ENCODE measurements at places on chromosomes 7 and 10.

- DNase-seq = no peak
Measured at GRCh38 chr10:396535-397220, 261.4 kb downstream of the ZMYND11 start.

DNA sequence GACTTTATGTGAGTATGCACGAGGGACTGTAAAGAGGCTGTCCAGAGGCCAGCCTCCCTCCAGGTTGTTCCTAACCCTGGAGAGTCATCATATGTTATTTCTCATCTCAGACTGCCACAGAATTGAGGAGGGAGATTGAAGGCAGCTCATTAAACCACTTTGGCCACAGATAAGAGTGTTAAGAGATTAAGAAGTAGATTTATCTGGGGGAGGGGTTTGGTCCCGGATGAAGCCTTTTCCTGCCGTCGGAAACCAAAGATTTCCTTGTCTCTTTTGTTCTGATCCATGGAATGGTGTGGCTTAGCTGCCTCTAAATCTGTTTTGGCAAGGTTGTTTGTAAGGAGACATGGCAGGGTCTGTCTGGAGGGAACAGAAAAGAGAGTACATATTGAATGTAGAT, 338.8 kb downstream of the AUTS2 start:
- DNase-seq = no peak

DNA sequence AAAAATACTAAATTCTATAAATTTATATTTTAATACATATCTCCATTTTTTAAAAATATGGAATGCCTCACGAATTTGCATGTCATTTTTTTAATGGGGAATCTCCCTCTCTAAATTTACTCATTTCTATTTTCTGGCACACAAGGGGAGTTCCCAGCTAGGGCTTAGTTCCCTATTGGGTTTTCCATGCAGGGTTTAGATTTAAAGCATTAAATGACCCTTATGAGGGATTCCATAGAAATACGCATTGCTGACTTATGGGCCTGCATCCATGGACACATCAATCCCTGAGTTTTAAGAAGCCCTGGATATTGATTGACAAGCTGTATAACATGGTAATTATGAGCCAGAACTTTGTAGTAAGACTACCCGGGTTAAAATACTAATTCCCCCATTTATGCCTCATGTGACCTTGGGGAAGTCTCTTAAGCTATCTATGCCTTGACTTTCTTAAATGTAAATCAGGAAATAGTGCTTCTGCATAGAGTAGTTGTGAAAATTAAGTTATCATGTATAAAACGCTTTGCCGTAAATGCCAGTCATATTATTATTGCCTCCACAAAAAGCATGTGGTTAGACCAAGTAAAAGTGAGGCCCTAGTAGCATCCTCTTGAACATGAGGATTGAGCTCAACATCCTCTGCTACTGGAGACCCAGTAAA, 78.8 kb upstream of the ANKRD1 start:
- DNase-seq = no peak

DNA sequence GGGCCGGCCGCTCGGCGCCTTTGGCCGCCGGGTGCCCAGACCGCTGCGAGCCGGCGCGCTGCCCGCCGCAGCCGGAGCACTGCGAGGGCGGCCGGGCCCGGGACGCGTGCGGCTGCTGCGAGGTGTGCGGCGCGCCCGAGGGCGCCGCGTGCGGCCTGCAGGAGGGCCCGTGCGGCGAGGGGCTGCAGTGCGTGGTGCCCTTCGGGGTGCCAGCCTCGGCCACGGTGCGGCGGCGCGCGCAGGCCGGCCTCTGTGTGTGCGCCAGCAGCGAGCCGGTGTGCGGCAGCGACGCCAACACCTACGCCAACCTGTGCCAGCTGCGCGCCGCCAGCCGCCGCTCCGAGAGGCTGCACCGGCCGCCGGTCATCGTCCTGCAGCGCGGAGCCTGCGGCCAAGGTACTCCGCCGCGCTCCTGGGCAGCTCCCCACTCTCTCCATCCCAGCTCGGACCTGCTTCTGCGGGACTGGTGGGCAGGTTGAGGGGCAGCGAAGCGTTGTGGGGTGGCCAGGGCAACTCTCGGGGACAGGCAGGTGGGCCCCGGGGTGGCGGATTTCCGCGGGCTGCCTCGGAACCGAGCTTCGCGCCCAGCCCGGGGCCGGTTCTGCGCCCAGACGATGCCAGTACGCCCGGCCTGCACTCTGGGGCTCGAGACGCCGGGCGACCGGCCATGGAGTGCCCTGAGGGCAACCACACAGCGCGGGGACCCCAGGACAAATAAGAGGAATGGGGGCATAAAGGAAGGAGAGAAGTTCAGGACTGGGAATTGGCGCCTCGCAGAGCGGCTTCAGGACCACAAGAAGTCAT, 578 bp downstream of the HTRA1 start:
- no peak for DNase-seq

DNA sequence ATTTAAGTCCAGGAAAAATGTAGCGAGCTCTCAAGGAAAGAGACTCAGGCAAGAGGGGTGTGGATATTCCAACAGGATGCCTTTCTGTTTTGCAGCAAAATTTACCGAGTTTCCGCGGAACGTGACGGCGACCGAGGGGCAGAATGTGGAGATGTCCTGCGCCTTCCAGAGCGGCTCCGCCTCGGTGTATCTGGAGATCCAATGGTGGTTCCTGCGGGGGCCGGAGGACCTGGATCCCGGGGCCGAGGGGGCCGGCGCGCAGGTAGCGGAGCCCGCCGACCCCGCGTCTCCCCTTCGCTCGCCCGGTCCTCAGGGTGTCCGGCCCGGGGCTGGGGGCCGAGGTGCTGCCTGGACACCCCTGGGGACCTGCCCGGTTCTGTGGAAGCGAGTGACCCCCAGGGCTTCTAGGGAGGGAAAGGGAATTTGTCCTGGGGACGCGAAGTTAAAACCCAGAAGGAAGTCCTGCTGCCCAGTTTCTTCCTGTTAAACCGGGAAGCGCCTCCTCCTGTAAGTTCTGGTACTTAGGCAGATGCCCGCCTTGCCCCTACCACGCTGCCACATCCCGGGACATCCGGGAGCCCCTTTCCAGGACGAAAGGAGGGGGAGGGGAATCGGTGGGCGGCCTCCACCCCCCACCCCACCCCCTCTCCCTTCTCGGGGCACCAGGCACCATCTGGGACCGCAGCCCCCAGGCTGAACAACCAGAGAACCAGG, 2.5 kb downstream of the VSTM2A start:
- no peak for DNase-seq

DNA sequence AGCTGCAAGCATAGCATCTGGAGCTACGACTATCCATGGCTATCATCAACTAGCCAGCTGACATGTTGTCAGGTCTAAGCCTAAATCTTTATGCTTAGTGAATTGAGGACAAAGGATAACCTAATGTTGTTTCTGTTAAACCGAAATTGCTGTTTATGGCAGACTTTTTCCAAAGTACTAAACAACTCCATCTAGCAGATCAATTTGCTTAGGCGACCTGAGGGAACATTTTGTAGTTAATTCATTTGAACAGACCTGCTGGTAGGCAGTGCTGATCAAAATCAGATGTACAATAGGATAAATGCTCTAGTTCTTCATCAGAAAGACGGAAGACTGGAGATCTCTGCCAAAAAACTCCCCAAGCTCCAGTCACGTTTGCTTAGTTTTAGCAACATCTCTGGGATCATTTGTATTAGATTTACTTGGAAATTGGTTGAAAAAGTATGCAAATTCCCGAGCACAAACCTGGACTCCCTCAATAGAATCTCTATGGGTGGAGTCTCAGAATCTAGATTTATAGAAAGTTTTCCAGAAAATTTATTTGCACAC, 301.6 kb upstream of the NRP1 start:
- DNase-seq = no peak

GRCh38 chr7:108063520-108063933, 60.6 kb upstream of the LAMB1 start:
- no peak for DNase-seq

DNA sequence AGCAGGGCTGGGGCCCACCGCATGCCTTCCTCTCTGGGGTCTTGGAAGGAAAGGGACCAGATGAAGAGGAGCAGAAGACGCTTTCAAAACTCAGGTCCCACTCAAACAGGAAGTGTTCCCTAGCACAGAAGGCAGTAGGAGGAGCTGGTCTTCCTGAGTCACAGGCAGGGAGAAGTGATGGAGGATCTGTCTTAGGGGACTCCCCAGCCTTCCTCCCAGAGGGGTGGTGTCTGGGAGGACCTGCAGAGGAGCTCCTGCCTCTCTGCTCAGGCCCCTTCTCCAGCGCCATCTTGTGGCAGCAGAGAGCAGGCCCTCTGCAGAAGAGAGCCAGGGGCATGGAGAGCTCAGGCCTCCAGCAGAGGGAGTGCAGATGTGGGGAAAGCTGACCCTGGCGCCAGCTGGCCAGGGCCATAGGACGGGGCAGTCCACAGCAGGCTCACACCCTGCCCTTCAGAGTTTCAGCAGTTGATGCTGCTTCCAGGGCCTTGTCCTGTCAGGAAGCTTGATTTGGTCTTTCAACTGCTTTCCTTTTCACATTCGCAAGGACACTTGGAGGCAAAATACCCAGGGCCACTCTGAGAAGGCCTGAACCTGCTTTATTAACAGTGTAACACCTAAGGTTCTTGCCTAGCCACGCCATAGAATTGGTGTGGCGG, 62.2 kb upstream of the TARP start:
- DNase-seq = peak; percentile 70

DNA sequence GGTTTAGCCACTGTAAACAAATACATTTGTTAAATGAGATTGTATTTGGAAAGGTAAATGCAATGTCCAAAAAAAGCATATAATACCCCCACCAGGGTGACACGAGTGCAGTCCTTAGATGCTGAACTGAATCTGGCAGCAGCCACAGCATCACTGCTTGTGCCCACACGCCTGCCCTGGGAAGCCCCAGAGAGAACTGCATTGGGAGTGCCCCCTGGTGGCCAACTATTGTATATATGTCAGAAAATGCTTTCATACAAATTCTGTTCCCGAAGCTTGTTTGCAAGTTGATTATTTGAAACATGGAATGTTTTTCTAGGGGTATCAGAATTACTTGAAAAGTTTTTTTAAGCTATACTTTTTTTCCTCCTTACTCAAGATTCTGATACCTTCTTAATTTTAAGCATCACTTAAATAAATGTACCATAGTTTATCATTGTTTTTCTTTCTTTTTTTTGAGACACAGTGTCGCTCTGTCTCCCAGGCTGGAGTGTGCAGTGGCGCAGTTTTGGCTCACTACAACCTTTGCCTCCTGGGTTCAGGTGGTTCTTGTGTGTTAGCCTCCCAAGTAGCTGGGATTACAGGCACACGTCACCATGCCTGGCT, 50.1 kb downstream of the LANCL2 start:
- DNase-seq = peak; percentile 42

DNA sequence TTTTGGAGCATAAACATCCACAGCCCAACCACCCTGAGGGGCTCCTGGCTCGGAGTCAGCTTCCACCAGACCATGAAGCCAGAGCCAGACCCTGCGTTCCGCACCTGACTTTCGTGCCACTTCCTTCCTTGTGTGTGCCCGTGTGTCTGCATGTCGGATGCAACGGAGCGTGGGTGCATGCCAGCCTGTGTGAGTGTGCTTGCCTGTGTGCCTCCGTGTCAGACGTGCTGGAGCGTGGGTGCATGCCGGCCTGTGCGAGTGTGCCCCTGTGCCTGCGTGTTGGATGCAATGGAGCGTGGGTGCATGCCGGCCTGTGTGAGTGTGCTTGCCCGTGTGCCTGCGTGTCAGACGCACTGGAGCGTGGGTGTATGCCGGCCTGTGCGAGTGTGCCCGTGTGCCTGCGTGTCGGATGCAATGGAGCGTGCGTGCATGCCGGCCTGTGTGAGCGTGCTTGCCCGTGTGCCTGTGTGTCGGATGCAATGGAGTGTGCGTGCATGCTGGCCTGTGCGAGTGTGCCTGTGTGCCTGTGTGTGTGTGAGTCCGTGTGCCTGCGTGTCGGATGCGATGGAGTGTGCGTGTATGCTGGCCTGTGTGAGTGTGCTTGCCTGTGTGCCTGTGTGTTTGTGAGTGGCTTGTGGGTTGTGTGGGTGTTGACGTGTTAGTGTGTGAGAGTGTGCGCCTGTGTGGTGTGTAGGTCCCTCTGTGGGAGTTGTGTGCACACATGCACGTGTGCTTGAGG, 28.1 kb upstream of the KNDC1 start:
- DNase-seq = no peak

GRCh38 chr10:125060482-125060825, 99.9 kb downstream of the CTBP2 start:
- no peak for DNase-seq

DNA sequence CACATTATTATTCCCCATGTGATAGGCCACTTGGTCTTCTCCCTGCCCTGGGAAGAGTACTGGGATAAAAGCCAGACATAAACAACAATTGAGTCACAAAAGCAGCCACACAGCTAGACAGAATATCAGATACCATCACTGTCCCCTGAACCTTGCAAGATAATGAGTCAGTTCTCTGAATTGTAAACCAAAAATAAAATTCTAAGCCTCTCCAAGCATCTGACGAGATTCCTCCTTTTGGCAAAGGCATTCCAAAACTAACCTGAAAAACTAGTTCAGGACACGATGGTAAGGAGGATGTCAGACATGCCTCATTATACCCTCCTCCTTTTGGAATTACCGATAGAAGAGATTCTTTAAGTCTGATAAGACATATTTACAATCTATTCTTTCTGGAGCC, 450.7 kb downstream of the HTR7 start:
- DNase-seq = no peak

DNA sequence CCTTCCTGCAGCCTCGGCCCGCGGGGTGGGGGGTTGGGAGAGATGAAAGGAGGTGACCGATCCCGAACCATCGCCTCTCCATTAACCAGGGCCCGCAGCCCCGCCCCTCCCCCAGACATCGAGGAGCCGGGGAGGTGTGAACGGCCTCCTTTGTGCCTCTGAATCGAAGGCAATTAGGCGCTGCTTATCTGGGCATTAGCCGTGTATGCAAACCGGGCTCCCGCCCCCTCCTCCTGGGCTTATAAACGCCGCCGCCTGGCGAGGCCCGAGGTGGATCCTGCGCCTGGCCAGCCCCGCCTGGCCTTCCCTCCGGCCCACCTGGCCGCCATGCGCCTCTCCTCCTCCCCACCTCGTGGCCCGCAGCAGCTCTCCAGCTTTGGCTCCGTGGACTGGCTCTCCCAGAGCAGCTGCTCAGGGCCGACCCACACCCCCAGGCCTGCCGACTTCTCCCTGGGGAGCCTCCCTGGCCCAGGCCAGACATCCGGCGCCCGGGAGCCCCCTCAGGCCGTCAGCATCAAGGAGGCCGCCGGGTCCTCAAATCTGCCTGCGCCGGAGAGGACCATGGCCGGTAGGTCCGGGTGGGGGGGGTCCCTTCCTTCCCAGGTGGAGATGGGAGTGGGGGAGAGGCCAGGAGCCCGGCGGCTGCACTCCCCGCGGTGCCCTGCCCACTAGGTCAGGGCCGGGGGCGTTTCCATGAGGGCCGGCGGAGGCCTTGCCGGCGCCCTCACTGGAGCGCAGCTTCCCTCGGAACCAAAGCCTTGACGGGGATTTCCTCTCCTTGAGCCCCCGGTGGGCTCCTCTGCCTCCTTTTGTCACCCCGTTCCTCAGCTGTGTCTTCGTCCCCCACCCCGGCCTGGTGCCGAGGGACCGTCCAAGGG, at the start of gene VENTX:
Gene VENTX (plus strand): TSS at position 268 of the 878 bp plus-strand sequence. CDS start 60 bp downstream, at position 328.
- DNase-seq = no peak

GRCh38 chr10:125114761-125115391, 45.5 kb downstream of the CTBP2 start:
- DNase-seq = no peak
